ENCODE measurements at places on chromosomes 2 and 18.

- DNase-seq = no peak
These were observed 25.9 kb downstream of the SIGLEC15 start for GRCh38 chr18:45851161-45851925.

DNA sequence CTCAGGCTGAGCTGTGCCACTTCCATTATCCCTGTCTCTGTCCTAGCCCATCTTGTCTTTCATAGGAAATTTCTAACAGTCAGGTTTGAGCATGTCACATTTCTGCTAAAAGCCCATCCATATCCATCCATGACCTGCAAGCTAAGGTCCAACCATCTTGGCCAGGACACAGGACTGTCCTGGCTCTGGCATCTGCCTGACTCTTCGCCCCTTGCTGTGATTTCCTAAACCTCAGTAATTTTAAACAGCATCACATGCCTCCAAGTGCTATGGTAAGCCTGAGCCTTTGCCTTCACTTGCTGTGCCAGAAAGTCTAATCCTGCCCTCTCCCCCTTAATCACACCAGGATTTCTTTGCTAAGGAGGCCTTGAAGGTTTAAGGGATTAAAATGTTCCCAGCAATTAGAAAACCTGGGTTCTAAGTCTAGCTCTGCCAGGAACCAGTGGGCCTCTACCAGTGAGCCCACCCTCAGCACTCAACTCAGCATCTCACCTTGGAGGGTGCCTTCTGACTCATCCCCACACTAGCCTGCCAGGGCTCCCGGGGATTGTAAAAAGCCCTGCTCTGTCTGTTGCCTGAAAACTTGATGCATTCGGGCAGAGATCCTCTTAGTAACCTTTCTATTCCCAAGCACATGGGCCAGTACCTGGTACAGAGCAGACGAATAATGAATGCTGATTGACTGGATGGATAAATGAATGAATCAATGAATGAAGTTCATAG, 411.0 kb downstream of the LRATD1 start:
- no peak for DNase-seq

DNA sequence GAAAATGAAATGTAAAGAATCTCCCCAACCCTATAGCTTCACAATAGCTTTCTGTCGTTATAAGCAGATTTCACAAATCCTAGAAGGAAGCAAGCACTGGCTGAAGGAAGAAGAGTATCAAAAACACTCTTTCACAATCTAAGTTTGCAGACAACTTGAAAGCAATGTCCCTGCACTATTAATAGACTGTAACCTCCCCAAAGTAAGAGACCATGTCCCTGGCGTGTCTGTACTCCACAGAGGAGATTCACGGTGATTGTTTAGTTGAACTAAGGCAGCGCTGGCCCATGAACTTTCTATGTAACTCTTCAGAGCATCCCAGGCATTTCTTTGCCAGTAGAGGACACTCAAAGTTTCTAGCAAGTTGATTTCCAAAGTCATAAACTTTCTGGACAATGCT, 128.0 kb upstream of the HNRNPA3 start:
- no peak for DNase-seq

DNA sequence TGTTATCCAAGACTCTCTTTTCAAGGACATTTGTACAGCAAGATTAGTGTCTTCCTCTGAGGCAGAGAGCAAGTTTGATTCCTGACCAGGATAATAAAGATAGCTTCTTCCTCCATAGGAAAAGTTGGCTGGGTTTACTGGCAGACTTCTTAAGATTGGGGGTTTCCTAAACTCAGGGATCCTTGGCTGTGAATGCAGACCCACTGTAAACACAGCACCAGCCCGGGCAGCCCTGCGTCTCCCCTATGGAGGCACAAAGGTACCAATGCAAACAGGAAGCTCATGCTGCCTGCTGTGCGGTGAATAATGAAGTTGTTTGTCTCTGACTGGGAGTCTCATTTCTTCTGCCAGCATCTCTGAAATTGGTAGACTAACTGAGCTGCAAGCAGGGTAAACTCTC, 96.2 kb upstream of the ARHGAP28 start:
- DNase-seq = no peak

DNA sequence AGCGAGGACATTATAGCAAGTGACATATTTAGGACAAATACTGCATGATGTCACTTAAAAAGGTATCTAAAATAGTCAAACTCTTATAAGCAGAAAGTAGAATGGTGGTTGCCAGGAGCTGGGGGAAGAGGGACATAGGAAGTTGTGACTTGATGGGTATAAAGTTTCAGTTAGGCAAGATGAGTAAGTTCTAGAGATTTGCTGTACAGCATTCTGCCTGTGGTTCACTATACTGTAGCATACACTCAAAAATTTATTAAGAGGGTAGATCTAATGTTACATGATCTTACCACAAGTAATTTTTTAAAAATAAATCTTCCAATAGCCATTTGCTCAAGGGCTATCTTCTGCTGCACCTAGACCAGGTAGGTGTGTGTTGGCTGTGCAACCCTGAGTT, 78.1 kb upstream of the NPAS2 start:
- no peak for DNase-seq

DNA sequence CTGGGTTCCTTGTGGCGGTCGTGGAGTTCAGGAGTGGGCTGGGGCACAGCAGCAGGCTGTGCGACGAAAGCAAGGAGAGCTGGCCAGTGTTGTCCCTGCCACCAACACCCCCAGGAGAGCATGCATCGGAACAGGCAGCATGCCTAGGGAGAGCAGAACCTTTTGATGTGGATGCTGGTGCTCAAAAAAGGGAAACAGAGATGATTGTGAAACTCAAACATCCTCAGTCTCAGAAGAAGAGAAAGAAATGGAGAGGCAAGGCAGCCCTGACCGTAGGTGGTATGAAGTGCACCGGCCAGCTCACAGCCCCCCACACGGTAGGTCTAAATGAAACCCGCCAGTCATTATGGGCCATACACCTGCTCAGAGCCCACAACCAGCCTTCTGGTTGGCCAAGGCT, 253.4 kb downstream of the GBX2 start:
- DNase-seq = no peak

GRCh38 chr2:176508984-176509740, 239.9 kb downstream of the MTX2 start:
- no peak for DNase-seq

DNA sequence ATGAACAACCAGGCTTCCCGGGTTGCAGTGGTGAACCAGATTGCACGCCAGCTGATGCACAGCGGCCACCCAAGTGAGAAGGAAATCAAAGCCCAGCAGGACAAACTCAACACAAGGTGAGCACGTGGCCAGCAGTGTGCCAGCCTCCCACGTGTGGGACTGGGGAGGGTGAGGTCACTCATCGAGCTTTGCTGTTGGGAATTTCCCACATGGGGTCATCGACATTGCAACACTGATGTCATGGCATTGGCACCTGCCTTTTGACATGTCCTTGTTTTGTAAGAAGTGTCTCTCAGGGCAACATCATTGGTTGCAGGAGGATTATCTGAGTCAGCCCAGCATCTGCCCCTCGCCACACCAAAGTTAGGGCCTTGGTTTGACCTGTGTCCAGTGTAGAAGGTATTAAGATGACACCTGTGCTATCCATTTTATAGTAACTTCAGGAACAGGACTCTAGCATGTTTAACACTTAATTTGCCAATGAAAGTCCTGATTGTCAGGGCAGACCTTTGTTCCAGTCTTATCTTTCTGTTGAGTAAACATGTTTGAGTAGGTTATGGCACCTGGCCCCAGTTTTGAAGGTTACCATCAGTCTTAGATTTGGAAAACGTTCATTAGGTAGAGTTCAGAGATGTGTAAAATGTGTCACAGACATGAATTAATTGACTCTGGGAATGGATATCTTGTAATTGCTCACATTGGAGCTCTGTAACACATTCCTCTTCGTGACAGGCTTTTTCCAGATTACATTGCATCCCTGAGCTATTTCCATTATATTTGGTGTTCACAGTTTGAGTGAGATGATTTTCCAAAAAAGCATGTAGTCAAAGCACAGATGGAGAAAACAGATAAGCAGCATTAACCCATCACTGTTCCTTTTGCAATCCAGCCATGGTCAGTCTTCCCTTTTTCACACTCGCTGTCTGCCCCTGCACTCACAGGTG, 93.3 kb upstream of the EML6 start:
- no peak for DNase-seq

GRCh38 chr2:7417845-7418742, 500.9 kb downstream of the RNF144A start:
- DNase-seq = no peak

All from activated T-cell treated with anti-CD3 and anti-CD28 coated beads, Interleukin-2, amount 50 U/mL, for 4 hours (primary cell).